Osteocyte (in vitro differentiated cells): ENCODE measurements at places on chromosomes 3 and 15. TPM values are rescaled to one million over a fixed set of nuclear protein-coding genes. Genes with fewer than 3 reads are reported as not detected.
A peak's percentile ranks its signal among the peaks of the same experiment; 100 is the strongest.

Gene ANKRD63
- 0.30 and 0.42 TPM in 2 replicates for total RNA-seq

Gene EHHADH
- 0.57 and 1.2 TPM in 2 replicates for total RNA-seq

DNA sequence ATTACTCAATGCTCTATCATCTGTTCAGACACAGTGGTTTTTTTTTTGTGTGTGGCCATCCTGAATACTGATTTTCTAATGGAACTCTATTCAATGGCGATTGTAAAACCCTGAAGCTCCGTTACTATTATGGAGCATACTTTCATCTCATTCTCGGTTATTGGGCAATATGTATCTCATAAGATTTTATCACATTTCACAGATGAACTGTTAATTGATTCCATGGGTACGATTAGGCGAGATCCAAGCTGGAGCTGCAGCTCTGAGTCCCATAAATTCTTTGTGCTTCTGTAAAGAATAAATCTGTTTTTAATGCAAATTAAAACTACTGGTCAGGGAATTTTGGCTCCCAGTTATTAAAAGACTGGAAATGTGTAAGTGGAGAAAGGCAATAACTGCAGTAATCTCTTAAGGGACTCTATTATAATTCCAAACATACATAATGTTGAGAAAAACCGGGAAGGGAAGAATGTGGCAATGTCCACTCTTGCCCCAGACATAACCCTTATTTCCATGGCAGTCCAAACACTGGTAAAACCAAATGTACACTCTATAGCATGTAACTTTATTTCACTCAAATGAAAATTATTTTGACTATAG lies 82.2 kb downstream of the GREM1 start:
- H3K4me1 ChIP-seq: peaks cover 36% of the 10 kb centered on the region
- no peaks in the 10 kb centered on the region for H3K27me3 ChIP-seq
- peaks cover 4% of the 10 kb centered on the region for H3K36me3 ChIP-seq
- no peak overlapping the region for H3K4me3 ChIP-seq
- no peak for DNase-seq
- no peak overlapping the region for H3K27ac ChIP-seq

- H3K36me3 ChIP-seq: no peaks in the 10 kb centered on the region
- no peak overlapping the region for H3K27ac ChIP-seq
- H3K4me3 ChIP-seq: no peak overlapping the region
Measured at GRCh38 chr3:28504976-28505375, 156.4 kb upstream of the AZI2 start.

DNA sequence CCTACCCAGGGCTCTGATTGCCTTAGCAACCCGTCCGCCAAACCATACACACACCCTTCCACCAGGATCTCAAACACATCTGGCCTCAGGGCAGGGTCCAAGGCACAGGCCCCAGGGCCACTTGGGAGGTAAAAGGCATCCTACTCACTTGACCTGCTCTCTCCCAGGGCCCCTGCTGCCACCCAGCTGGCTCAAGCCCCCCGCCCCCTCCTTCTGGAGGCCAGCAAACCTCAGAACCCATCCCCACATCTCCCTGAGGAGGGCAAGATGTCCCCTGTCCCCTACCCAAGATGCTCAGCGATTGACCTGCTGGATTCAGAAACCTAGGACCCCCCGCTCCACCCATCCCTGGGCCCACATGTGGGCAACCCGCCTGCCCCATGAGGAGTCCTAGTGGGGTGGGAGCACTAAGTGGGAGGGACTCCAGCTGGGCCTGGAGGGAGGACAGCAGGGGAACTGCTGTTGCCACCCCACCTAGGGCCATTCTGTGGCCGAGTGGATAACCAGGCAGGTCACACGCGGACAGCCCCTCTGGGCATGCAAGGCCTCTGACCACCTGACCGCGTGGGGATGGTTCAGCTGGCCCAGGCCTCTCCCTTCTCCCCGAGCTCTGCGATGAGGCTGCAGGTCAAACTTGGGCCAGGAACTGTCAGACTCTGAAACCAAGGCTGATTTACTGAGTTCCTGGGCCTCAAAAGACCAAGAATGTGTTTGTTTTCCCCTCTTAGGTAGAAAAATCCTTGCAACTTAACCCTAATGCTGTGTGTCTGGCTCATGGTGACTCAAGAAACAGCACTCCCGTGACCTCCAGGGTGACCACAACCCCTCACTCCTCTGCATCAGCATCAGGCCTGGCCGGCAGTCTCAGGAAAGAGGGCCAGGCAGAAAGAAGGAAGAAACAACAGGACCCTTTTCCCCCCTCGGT lies 4.2 kb downstream of the MFGE8 start:
- peaks cover 23% of the 10 kb centered on the region for H3K36me3 ChIP-seq
- H3K27ac ChIP-seq: no peak overlapping the region
- H3K27me3 ChIP-seq: no peaks in the 10 kb centered on the region
- DNase-seq: no peak
- peaks cover 43% of the 10 kb centered on the region for H3K4me1 ChIP-seq

GRCh38 chr3:67289626-67290025 lies 291.5 kb downstream of the KBTBD8 start:
- H3K36me3 ChIP-seq: no peaks in the 10 kb centered on the region
- no peaks in the 10 kb centered on the region for H3K27me3 ChIP-seq
- H3K4me3 ChIP-seq: no peak overlapping the region
- no peak for DNase-seq

Gene RLBP1
- total RNA-seq: not detected in 2 replicates

GRCh38 chr15:41561777-41562145 lies 2.7 kb downstream of the TYRO3 start:
- no peak overlapping the region for H3K27ac ChIP-seq
- H3K4me1 ChIP-seq: peaks cover 31% of the 10 kb centered on the region
- H3K27me3 ChIP-seq: no peaks in the 10 kb centered on the region
- DNase-seq: no peak
- no peak overlapping the region for H3K4me3 ChIP-seq
- H3K36me3 ChIP-seq: no peaks in the 10 kb centered on the region

GRCh38 chr3:25510797-25511196 lies 82.7 kb downstream of the RARB start:
- no peaks in the 10 kb centered on the region for H3K36me3 ChIP-seq
- no peaks in the 10 kb centered on the region for H3K27me3 ChIP-seq
- no peak overlapping the region for H3K4me3 ChIP-seq
- H3K4me1 ChIP-seq: peaks cover 44% of the 10 kb centered on the region
- H3K27ac ChIP-seq: no peak overlapping the region

Gene DCLK3
- not detected in 2 replicates for total RNA-seq

DNA sequence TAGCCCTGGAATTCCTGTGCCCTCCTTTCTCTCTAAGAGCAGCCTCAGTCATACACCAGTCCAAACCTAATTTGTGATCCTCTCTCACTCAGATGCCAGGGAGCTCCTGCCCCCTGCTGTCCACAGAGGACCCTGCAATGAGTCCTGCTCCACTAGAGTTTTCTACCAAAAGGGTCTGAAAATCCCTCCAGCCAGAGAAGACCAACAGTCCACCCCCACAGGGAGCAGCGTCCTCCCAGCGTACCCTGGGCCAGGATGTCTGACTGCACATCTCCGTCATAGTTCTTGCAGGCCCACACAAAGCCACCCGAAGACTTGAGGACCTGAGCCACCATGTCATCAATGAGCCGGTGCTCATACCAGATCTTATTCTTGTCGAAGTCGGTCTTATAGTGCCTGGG lies 15.4 kb downstream of the IDH2 start:
- H3K27ac ChIP-seq: no peak overlapping the region
- H3K4me3 ChIP-seq: no peak overlapping the region
- peaks cover 35% of the 10 kb centered on the region for H3K36me3 ChIP-seq
- peaks cover 16% of the 10 kb centered on the region for H3K4me1 ChIP-seq
- DNase-seq: no peak

Gene LRRC15
- 0.18 and 0.27 TPM in 2 replicates for total RNA-seq

GRCh38 chr3:171057072-171057471 lies 30.6 kb upstream of the SLC2A2 start:
- peaks cover 6% of the 10 kb centered on the region for H3K36me3 ChIP-seq
- no peaks in the 10 kb centered on the region for H3K27me3 ChIP-seq
- H3K27ac ChIP-seq: no peak overlapping the region

Gene FGF12
- total RNA-seq: not detected in 2 replicates

Gene CHL1
- total RNA-seq: not detected in 2 replicates

Gene MASP1
- total RNA-seq: not detected in 2 replicates

GRCh38 chr3:64222501-64223111 lies 2.7 kb downstream of the PRICKLE2 start:
- no peak for DNase-seq
- H3K4me1 ChIP-seq: peaks cover 76% of the 10 kb centered on the region
- no peaks in the 10 kb centered on the region for H3K27me3 ChIP-seq
- peak overlapping the region; percentile 58 for H3K27ac ChIP-seq
- no peaks in the 10 kb centered on the region for H3K36me3 ChIP-seq

GRCh38 chr3:48430708-48431101 lies 819 bp upstream of the PLXNB1 start:
- H3K27me3 ChIP-seq: no peaks in the 10 kb centered on the region
- H3K4me3 ChIP-seq: peak overlapping the region; percentile 74
- H3K27ac ChIP-seq: peak overlapping the region; percentile 17
- DNase-seq: no peak
- peaks cover 5% of the 10 kb centered on the region for H3K36me3 ChIP-seq

Gene PGBD4
- 2.0 TPM in 2 replicates for total RNA-seq

DNA sequence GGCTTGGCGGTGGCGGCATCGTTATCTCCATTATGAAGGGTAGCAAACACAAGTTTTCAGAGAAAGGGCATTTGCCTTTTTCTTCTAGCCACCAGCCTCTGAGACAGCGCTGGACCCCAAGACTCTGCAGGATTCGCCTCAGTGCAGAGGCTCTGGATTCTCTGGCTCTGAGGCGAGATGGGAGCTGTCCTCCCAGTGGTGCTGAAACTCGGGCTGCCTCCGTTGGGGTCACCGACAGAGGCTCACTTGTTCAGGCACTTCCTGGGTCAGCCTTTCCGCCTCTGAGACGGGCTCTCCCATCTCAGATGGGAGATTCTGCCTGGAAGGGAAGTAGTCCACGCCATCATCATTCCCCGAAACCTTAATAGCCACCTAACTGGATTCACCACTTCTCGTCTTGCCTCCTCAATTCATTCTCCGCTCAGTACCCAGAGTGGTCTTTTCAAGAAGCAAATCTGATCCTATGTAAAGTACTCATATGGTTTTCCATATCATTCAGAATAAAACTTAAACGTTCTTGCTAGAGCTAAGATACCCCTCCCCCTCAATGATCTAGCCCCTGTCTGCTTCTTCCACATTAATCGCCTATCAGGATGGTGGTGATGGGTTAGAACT lies 76.9 kb downstream of the RHCG start:
- no peaks in the 10 kb centered on the region for H3K4me1 ChIP-seq
- DNase-seq: no peak
- H3K36me3 ChIP-seq: no peaks in the 10 kb centered on the region
- H3K4me3 ChIP-seq: no peak overlapping the region
- H3K27ac ChIP-seq: no peak overlapping the region

Gene TRH
- total RNA-seq: not detected in 2 replicates

DNA sequence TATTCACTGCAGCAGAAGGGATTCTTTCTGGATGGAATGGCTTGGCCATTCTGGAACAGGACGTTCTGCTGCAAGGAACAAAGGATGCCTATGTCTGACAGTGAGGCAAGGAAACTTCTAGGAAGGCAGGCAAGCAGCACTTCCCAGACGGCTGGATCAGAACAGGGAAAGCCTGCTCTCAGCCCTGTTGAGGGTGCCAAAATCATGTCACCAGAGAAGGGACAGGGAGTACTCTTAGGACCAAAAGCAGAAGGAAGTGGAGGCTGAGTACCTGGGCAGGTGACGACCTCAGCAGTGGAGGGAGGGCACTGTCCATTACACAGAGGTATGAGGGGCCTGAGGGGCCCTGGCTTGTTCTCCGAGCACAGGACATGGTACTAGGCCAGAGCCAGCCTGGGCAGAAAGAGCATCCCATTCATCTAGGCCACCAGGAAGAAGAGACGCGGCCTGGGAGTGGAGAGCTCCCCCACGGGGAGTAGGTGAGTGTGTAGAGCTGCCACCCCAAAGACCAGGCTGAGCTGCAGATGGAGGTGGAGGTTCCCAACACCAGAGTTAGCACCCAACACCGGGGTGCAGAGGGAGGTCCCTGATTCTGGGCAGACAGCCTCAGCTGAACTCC lies 9.6 kb downstream of the KLF15 start:
- no peak overlapping the region for H3K4me3 ChIP-seq
- peaks cover 3% of the 10 kb centered on the region for H3K36me3 ChIP-seq
- DNase-seq: peak; percentile 73
- no peak overlapping the region for H3K27ac ChIP-seq
- no peaks in the 10 kb centered on the region for H3K27me3 ChIP-seq
- no peaks in the 10 kb centered on the region for H3K4me1 ChIP-seq

Gene TGM4
- 0.26 TPM in 1 of 2 replicates, not detected in the other for total RNA-seq
